ENCODE measurements at places on chromosomes 5 and 9. TPM values are rescaled to one million over a fixed set of nuclear protein-coding genes. Genes with fewer than 3 reads are reported as not detected.

The HCN1 gene
- not detected for total RNA-seq

The FOXI1 gene
- not detected for total RNA-seq

The NPR3 gene
- total RNA-seq: not detected

The AJM1 gene
- 3.2 TPM for total RNA-seq

The NUTM2F gene
- not detected for total RNA-seq

The LEAP2 gene
- 3.6 TPM for total RNA-seq

The ETF1 gene
- 239 TPM for total RNA-seq

The TMC1 gene
- total RNA-seq: not detected

The BARX1 gene
- not detected for total RNA-seq

The GFI1B gene
- total RNA-seq: not detected

GRCh38 chr9:2336055-2336454 lies 285.5 kb upstream of the VLDLR start:
- DNase-seq: no peak
- H3K4me1 ChIP-seq: no peaks in the 10 kb centered on the region
- H3K4me3 ChIP-seq: no peak overlapping the region
- H3K27ac ChIP-seq: no peak overlapping the region
- no peaks in the 10 kb centered on the region for H3K36me3 ChIP-seq
- H3K27me3 ChIP-seq: no peaks in the 10 kb centered on the region

DNA sequence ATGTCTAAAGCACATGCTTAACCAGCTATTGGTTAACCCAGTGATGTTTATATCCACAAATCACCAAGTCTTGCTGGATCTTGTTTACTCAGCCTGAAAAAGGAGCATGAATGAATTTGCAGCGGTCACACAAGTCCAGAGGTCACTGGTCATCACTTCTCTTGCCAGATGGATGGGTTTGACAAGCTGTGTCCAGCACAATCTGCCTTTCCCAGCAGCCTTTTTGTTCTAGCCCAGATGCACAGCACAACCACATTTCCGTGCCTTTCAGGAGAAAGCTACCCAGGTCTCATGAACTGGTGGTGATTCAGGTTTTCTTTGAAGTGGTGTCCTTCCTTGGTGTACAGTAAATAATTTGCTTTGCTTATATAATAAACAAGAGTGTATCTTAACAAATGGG lies 32.1 kb downstream of the TMEM252 start:
- H3K4me3 ChIP-seq: no peak overlapping the region
- no peaks in the 10 kb centered on the region for H3K27me3 ChIP-seq
- DNase-seq: no peak
- no peaks in the 10 kb centered on the region for H3K4me1 ChIP-seq
- no peak overlapping the region for H3K27ac ChIP-seq

DNA sequence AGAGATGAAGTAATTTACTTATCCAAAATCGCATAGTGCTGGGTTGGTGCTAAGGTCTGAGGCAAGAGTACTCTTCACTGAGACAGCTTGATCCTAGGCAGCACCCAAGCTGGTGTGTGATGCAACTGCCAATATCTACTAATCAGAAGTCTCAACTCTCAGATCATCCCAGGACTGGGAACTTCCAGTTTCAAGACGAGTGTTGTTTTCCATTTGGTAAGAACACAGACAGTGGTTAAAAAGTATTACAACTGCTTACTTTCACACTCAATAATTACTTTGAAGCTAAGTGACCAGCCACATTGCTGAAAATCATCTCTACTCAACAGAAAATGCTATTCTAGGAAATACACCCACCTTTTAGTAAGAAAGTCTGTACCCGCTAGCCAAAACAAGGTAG lies 45.3 kb downstream of the FBXW11 start:
- peaks cover 59% of the 10 kb centered on the region for H3K4me1 ChIP-seq
- DNase-seq: no peak
- no peaks in the 10 kb centered on the region for H3K27me3 ChIP-seq

GRCh38 chr5:142432369-142432863 lies 107.6 kb upstream of the SPRY4 start:
- H3K36me3 ChIP-seq: no peaks in the 10 kb centered on the region
- peak overlapping the region; percentile 15 for H3K4me3 ChIP-seq
- H3K27me3 ChIP-seq: no peaks in the 10 kb centered on the region
- H3K27ac ChIP-seq: peak overlapping the region; percentile 52
- H3K4me1 ChIP-seq: peaks cover 36% of the 10 kb centered on the region
- peak; percentile 49 for DNase-seq

GRCh38 chr5:150461231-150461630 lies 11.7 kb upstream of the RPS14 start:
- no peak overlapping the region for H3K4me3 ChIP-seq
- no peaks in the 10 kb centered on the region for H3K27me3 ChIP-seq
- peaks cover 31% of the 10 kb centered on the region for H3K4me1 ChIP-seq
- H3K27ac ChIP-seq: no peak overlapping the region
- no peak for DNase-seq

DNA sequence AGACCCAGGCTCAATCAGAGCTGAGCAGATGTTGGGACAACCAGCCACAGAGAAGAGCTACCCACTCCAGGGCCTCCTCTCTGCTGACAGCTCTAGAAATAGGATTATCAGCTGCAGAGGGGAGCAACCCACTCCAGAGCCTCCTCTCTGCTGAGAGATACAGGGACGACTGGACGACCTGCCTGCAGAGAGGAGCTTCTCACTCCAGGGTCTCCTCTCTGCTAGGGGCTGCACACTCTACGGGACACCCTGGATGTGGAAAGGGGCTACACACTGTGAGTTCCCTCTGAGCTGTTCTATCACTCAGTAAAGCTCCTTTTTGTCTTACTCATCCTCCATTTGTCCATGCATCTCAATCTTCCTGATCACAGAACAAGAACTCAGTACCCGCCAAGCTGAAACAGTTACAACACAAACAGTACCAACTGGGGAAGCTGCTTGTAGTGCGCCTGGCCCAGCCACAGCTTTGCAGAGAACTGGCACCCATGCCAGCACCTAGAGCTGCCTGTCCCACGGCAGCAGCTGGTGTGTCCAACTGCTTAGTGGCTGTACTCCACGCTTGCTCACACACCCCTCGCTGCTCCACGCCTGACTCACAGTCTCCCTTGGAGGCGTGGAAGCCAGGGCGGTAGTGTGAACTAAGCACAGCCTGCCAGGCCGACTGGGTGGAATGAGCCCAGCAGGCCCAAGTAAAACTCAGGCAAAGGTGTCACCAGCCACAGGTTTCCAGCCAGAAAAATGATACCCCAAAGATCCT lies 56.8 kb downstream of the PRELID2 start:
- no peaks in the 10 kb centered on the region for H3K4me1 ChIP-seq
- H3K27me3 ChIP-seq: no peaks in the 10 kb centered on the region
- H3K36me3 ChIP-seq: no peaks in the 10 kb centered on the region
- H3K27ac ChIP-seq: no peak overlapping the region
- DNase-seq: no peak

- peaks cover 17% of the 10 kb centered on the region for H3K4me1 ChIP-seq
- no peaks in the 10 kb centered on the region for H3K27me3 ChIP-seq
- no peak overlapping the region for H3K27ac ChIP-seq
- H3K36me3 ChIP-seq: no peaks in the 10 kb centered on the region
- peak; percentile 84 for DNase-seq
These were observed 18.3 kb upstream of the MLLT3 start for GRCh38 chr9:20640331-20641187.

GRCh38 chr9:91958174-91958573 lies 8.1 kb upstream of the ROR2 start:
- H3K27me3 ChIP-seq: no peaks in the 10 kb centered on the region
- H3K4me1 ChIP-seq: no peaks in the 10 kb centered on the region
- no peak overlapping the region for H3K27ac ChIP-seq
- DNase-seq: no peak
- no peaks in the 10 kb centered on the region for H3K36me3 ChIP-seq
- no peak overlapping the region for H3K4me3 ChIP-seq

DNA sequence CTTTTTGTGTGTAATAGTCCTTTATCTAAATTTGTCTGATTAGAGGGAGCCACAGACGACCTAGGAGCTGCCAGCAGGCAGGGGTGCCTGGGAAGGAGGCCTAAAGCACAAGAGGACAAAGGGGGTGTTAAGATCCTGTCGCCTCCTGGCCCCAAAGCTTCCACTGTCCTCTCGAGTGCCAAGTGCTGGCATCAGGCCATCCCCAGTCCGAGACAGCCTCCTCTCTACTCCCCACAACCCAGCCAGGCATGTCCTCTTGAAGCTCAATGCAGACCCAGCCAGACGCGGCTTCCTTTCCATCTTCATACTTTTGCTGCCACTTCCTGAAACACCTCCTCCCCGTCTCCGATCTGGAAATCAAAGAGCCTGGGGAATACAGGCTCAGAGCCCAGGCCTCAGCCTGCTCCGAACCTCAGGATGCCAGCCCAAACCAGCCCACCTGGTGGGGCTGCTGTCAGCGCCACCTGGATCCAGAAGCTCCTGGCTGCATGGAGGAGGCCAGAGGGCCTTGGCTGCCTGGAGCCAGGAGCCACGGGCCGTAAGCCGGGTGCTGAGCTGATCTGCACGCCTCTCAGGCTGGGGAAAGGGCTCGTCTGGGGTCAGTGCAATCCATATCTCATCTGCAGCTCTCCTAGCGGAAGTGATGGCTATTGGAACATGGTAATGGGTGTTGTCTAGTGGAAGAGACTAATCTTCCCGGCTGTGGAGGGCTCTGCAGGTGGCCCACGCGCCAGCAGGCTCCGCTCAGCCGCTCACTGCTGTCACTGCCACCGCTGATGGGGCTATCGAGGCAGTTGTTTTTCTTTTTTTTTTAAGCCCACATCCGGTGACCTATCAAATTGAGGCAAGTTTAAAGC lies 60.2 kb upstream of the FUBP3 start:
- H3K4me1 ChIP-seq: no peaks in the 10 kb centered on the region
- DNase-seq: no peak
- no peaks in the 10 kb centered on the region for H3K27me3 ChIP-seq
- H3K4me3 ChIP-seq: no peak overlapping the region

DNA sequence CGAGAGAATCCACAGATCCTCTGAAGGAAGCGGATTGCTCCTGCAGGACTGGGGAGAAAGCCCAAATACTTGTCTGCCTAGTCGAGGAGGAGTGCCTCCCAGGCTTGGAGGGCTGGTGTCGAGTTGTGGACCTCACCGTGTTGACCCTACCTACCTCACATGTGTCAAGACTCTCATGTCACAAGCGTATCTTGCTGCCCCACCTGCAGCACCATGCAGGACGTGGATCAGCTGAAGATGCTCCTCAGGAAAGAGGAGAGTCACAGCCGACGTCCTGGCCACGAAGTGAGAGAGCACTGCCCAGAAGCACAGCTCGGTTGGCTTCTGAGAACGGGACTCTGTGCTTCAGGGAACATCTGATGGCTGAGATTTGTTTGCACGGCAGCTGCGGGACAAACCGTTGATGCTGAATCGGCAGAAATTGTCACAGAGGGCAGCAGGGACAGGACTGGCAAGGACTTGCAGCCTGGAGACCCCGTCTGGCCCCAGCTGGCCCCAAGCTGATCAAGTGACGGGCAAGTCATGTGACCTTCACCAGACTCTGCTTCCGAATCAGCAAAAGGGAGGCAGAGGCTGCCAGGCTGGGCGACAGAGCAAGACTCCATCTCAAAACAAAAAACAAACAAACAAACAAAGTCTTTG lies 119.1 kb upstream of the ITGA1 start:
- H3K36me3 ChIP-seq: no peaks in the 10 kb centered on the region
- no peaks in the 10 kb centered on the region for H3K27me3 ChIP-seq
- H3K27ac ChIP-seq: no peak overlapping the region
- no peaks in the 10 kb centered on the region for H3K4me1 ChIP-seq
- no peak for DNase-seq

DNA sequence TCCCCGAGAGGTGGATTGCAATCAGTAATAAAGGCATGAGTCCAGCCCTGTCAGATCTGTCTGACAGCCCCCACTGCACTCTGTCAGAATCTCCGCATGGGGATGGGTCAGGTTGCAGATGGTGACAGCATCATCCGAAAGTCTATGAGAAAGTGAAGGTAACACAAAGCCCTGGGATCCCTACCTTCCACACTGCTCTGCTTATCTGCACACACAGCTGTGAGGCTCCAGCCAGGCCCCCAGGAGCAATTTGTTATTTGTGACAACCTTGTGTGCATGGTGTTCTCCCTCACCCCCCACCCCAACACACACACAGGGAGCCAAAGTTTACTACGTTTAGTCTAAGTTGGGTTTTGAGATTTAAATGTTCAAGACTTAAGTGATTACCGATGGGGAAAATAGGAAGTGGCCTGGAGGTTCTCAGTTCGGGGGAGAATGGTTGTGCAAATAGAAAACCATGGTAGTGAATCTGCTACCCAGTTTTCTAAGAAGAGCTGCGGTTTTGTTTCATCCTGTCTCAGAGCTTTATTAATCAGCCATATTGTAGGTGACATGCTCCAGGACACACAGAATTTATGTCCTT lies 92.7 kb downstream of the SV2C start:
- H3K4me3 ChIP-seq: peak overlapping the region; percentile 8
- peaks cover 17% of the 10 kb centered on the region for H3K4me1 ChIP-seq
- DNase-seq: no peak
- no peaks in the 10 kb centered on the region for H3K27me3 ChIP-seq
- H3K36me3 ChIP-seq: no peaks in the 10 kb centered on the region
- H3K27ac ChIP-seq: peak overlapping the region; percentile 33

- H3K4me1 ChIP-seq: no peaks in the 10 kb centered on the region
- H3K36me3 ChIP-seq: no peaks in the 10 kb centered on the region
- no peaks in the 10 kb centered on the region for H3K27me3 ChIP-seq
- H3K4me3 ChIP-seq: no peak overlapping the region
These were observed 423.0 kb upstream of the BRINP1 start for GRCh38 chr9:119792242-119792641.

DNA sequence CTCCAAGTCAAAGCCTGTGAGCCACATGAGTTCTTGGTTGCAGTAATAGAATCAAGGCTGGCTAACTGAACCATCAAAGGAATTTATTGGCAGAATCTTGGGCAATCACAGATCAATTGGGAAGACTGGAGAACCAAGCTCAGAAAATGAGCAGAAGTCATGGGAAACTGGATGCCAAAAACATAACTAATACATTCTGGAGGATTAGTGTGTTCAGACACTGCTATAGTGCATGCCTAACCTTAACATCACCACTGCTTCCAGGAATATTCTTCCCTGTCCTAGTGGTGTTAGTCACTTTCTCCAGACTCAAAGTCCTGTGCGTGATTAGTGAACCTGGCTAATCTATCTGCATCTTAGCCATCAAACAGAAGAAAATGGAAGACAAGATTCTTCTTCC lies 843.7 kb downstream of the EFNA5 start:
- H3K36me3 ChIP-seq: no peaks in the 10 kb centered on the region
- H3K27ac ChIP-seq: no peak overlapping the region
- H3K4me3 ChIP-seq: no peak overlapping the region

DNA sequence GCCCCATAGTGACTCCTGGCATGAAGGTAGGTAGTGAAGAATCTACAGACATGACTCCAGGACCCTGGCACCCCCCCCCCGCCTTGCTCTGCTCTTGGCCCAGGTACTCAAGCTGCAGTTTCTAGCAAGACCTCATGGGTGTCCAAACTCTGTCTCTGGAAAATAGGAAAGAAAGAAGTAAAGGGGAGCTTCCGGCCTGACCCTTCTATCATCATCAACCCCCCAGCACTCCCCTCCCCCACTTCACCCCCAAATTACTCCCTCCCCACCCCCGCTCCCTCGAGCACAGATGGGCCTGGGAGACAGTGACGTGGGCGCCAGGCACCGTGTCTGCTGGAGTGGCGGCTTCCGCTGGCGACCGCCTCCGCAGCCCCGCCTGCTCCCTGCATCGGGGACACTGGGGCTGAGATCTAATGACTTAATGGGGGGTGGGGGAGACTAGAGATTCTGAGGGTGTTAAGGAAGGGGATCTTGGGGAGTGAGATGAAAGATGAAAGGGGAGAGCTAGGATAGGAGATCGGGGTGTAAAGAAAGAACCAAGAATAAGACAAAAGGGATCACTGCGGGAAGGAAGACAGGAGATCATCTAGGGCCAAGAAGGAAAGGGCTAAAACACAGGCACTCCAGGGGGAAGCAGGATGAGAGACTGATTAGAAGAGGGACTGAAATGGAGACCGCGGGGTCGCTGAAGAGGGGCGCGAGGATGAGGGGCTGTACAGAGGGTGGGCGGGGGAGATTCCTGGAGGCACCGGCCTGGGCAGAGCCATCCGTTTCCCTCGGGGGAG lies 1.1 kb upstream of the DNAJB5 start:
- H3K36me3 ChIP-seq: no peaks in the 10 kb centered on the region
- H3K27me3 ChIP-seq: no peaks in the 10 kb centered on the region
- peak; percentile 34 for DNase-seq
- peak overlapping the region; percentile 49 for H3K27ac ChIP-seq
- H3K4me3 ChIP-seq: peak overlapping the region; percentile 92
